ENCODE measurements at places on chromosomes 1 and 21. TPM values are rescaled to one million over a fixed set of nuclear protein-coding genes. Genes with fewer than 3 reads are reported as not detected.

The MMP23B gene
- 35.2 TPM for total RNA-seq

The ZNF648 gene
- total RNA-seq, result not detected

The SLC25A34 gene
- 0.65 TPM for total RNA-seq

The MPZ gene
- 1.2 TPM for total RNA-seq

The LCE3E gene
- total RNA-seq, result not detected
